Activated naive CD4-positive, alpha-beta T cell treated with anti-CD3 and anti-CD28 coated beads for 36 hours (primary cell): ENCODE measurements at places on chromosomes 7 and 10.

DNA sequence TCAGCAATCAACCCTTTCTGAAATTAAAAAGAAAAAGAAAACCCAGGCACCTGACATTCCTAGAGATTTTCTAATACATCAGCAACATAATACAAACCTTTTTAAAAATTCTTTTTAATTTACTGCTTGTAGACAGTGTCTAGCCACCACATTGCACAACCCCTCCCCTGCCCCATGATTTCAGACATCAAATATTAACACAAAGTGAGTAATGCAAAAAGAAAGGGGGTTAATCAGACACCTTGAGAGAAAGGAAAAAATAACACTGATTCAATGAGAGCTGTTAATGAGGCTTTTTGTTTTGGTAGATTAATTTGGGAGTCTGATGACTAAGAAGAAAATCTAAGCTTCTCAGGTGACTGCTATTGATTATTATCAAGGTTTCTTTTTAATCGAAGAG, 55.3 kb downstream of the SLC25A13 start:
- DNase-seq = no peak

DNA sequence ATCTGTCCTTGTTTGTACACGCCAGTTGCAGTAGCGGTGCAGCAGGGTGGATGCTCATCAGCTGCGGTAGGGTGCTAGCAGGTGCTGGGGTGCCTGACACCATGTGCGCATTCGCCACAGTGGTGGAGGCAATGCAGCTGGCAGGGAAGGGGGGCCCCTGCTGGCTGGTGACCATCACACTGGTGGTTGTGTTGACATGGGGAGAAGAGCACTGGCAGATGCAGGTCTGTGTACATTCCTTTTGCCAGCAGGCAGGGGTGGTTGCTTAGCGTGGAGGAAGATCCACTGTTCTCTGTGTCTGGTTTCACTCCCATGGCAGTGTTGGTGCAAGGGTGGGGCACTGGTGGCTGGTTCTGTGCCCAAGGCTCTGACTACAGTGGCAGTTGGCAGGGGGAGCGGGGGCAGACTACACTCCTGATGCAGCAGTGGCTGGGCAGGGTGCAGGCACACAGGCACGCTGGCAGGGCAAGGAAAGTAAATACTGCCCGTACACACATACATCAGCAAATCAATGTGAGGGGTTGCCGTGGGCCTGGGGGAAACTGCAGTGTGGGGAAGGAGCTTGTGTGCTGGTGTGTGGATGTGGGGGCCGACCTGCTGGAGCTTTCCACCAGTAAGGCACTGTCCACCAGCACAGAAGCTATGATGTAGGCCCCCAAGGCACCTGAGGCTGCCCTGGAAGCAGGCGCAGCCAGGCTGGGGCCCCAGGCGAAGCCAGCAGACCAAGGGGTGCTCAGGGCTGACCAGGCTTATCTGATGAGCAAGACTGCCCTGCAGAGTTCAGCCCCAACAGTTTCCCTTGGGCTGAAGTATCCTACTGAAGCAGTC, 87.2 kb upstream of the UNC5B start:
- DNase-seq = no peak

GRCh38 chr10:86341361-86341811, 25.2 kb downstream of the GRID1 start:
- no peak for DNase-seq

DNA sequence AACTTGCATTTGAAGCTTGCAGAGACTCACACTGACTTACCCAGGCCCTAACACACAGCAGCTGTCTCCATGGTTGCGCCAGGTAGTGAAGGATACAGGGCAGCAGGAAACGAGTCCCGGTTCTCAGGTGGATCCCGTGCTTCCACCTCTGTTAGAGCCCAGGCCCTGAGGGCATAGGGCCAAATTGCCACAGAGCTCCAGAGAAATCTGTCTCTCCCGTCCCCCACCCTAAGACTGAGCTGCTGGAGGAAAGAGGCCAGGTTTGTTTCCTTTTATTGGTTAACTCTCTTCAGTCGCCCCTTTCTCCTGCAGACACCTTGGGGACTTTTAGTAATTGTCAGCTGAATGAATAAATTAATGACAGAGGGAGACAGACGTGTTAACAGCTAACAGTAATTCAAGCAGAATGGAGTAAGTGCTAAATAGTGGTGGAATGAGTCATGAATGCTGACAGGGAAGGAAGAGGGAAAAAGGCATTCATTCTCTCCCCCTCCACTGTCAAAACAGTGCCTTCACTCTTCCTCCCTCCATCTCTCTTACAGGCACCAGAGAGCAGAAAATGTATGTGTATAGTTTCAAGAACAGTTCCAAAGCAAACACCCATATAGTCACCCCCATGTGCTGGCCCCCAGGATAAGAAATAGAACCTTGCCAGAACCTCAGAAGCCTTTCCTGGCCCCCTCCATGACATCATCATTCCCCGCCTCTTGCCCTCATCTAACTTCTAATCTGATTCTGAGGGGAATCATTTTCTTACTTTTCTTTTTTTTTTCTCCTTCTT, 16.8 kb upstream of the DLG5 start:
- no peak for DNase-seq

DNA sequence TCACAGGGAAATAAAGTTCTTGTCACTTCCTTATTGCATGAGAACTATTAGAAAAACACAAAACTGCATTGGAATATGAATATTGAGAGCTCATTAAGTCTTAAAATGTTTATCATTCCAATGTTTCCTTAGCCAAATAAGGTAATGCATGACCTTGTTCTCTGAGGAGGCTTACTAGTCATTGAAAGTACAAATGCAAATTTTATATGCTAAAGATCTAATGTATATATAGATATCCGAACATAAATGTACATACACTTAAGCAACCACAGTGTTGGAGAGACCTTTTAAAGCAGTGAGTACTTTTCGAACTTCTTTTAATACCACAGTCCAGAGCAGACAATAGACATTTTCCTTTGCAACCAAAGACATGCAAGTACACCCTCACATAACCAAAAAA, 96.1 kb downstream of the RELN start:
- DNase-seq = no peak

DNA sequence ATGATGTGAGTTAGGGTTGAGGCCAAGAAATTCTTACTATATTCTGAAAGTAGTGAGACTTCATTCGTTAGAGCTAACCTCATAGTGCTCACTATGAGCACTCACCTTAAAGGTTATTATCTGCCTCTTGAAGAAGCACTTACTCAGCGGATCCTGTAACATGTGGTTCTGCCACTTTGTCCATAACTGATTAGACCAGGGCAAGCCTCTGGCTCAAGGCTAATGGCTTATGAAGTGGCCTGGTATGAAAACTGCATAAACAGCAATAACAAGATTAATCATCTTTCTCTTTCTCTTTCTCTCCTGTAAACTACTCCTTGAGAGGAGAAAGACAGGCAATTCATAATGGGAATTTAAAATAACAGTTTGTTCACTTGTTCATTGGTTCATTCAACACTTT, 82.8 kb downstream of the MAPK8 start:
- DNase-seq = no peak

- no peak for DNase-seq
Observed at GRCh38 chr7:18357691-18358090, 137.9 kb upstream of the HDAC9 start.

DNA sequence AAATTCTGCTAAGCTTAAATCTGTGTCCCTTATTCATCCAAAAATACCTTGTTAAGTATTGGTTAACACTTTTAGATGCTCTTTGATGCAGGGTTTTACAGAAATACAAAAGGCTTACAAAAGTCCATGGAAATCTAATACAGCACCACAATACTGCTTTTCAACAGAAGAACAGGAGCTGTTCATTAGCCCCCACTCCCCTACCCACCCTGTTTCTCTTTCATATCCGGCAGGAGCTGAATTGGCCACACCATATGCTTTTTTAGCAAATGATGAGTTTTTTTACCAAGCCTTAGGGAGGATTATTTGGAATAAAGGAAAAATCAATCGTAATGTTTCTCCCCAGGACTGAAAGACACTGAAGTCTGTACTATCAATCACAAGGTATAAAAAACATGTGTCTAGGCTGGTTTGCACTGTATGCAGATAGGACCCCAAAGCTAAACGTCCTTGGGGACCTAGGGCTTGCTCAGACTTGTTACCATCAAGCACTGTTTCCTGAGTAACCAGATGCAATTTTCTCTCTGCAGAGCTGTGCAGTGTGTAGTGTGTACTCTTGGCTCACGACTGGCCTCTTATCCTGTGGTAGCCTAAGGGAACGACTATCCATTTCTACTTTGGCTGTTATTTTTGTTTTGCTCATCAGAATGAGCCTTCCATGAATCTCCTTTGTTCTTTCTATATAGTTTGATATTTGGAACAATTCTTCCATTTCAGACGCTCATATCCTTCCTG, 143.3 kb upstream of the LRGUK start:
- DNase-seq = no peak

DNA sequence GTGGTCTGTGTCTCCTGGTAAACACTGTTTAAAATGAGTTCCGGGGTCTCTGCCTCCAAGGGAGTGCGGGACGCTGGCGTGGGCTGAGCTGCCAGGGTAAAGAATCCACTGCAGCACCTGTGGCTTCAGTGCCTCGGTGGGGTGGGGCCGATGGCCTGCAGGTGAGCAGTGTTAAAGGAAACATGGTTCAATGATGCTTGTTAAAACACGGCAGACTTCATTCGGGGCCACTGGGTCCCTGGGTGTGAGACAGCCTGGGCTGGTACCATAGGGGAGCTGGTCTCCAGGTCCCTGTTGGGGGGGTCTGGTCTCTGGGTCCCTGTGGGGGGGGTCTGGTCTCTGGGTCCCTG, 24.9 kb upstream of the KNDC1 start:
- no peak for DNase-seq

DNA sequence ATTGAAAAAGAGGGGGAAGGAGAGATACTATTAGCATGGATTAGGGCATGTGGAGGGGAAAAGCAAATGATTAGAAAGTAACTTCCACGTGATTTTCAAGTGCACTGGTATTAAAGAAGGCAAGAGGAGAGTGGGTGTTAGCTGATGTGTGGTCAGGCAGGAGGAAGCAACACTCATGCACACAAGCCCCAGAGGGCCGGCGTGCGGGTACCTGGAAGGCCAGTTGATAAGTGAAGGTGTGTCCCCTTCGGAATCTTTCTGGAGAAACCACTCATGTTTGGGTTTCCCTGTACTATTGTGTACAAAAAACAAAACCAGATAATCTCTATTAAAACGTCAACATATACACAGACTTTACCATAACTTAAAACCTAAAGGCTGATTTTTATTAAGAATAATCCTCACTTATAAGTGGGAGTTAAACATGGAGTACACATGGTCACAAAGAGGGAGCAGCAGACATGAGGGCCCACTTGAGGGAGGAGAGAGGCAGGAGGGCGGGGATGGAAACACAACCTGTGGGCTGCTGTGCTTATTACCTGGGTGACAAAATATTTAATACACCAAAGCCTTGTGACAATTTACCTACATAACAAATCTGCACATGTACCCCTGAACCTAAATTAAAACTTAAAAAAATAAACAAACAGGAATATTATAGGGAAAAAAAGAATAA, 98.9 kb downstream of the SVIL start:
- no peak for DNase-seq

DNA sequence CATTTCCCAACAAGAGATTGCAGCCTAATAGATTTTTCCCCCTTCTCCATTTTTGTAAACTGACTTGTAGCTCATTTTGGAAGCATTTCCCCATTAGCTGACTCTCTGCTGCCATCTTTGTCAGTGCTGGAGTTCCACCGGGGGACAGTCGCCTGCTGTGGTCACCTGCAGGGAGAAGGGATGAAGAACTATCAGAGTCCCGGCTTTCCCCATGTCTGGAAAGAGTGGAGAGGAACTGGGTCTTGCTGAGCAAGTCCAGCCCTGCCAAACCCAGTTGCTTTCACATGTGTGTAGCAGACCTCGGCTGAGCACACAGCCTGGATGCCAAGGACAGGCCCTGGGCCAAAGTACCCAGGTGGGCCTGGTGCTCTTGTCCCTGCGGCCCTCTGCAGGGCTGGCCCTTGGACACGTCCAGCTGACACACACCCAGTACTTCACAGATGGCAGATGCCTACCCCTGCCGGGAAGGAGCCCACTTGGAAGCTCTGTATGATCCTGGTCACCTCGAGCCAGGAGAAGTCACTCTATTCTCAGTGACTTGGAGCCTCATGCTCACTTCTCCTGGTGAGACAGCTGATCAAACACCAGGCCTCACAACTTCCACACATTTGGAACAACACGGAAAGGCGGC, 157.3 kb upstream of the NPVF start:
- DNase-seq = no peak

GRCh38 chr10:72242675-72243074, 26.6 kb upstream of the ASCC1 start:
- DNase-seq = peak; percentile 57

DNA sequence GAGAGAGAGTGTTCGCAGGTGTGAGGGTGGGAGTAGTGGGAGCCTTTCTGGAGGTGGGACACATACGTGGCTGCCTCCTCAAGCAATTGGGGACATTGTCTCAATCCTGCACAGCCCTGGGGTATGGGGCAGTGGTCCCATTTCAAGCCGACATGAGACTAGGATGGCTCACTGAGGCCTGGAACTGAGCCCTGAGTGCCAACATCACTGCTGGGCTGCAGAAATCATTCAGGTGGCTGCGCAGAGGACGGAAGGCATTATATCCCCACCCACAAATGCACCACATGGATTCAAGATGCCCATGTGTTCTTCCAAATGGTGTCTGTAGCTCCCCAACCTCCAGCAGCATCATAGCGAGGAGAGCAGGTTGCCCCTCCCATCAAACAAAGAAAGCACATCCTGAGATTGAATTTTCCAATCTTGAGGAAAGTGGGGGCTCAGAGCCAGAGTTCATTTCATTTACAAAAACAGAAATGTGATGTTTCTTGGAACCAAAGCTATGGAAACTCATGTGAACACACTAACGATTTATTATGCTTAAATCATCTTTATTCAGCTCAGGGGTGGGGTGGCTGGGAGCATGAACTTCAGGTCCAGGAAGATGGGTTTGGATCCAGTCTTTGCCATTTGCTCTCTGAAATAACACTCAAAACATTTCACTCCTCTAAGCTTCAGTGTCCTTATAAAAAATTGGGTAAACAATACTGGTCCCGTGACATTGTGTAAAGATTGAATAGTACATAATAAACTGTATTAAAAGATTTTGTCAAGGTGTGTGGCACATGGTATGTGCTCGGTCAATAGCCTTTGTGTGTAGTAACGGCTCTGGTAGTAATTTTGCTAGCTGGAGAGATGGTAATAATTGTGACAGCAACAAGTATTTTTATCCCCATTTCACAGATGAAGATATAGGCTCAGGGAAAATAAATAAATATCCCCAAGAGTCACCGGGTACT, 4.6 kb downstream of the SFTPA2 start:
- no peak for DNase-seq

- DNase-seq = no peak
Observed at GRCh38 chr7:133056370-133057238, 25.3 kb downstream of the CHCHD3 start.
